ENCODE measurements at places on chromosomes 2 and 18.

- DNase-seq = no peak
Observed at GRCh38 chr2:192194265-192194865, 368 bp downstream of the TMEFF2 start.

- no peak for DNase-seq
Observed at GRCh38 chr18:78406743-78407465, 572.7 kb upstream of the SALL3 start.

DNA sequence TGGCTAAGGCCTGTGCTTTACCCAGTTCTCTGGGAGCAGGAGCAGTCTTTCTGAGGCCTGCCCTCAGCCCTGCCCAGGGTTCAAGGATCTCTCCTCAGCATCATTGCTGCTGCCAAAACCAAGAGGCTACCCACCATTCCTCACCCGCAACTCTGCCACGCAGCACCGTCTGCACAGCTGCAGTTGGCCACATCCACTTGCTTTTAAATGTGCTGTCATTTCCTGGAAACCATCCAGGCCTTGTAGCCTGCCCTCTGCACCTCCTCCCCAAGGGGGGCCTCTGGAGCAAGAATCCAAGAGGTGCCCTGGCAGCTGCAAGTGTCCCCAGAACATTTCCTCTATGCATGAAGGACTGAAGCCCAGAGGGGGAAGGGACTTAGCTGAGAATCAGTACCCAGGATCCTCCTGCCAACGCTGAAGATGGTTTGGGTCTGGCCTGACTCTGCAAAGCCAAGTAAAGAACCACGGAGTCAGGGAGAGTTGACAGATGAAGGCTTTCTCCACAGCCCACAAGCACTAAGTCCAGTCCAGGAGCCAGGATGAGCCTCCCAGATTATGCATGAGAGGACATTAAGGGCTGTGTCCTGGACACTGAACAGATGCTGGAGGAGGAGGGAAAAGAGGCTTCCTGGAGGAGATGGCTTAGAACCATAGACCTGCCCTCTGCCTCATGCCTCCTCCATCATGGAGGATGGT is 14.9 kb downstream of the EMX1 start:
- DNase-seq = no peak

DNA sequence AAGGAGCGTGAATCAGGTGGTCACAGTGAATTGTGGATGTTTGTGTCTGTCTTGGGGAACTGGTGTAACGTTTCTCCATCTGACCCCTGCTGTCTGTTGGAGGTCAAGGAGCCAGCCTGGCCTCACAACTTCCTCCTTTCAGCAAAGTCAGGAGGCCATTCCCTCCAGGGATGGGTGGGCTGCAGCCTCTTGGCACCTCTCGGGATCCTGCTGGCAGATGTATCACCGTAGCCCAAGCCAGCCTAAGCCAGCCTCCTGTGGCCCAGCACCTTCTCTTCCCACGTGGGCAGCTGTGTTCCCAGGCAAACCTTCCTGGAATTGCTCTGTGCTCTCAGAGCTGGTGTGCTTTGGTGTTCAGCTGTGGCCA is 30.5 kb downstream of the HPCAL1 start:
- DNase-seq = no peak

- DNase-seq = no peak
Observed at GRCh38 chr2:166628478-166629136, 134.6 kb upstream of the SCN7A start.

GRCh38 chr2:70716131-70716743 is 51.8 kb downstream of the ADD2 start:
- no peak for DNase-seq

GRCh38 chr2:136327162-136327852 is 209.4 kb upstream of the CXCR4 start:
- no peak for DNase-seq

Measured in stromal cell of bone marrow (primary cell).